ENCODE measurements at places on chromosomes 11 and 22.

DNA sequence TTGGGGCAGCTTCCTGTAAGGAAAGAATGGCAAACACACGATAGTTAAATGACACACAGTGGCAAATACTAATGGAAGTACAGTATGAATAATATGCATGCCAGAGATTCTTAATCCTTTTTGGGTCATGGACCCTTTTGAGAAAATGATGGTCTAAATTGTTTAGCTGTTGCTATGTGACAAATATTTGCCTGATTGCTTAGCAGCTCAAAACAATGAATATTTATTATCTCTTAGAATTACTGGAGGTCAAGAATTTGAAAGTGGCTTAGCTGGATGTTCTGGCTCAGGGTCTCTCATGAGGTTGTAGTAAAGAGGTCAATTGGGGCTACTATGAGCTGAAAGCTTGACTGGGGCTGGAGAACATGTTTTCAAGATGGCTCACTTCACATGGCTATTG, 69.7 kb downstream of the FANCF start:
- DNase-seq, result no peak

DNA sequence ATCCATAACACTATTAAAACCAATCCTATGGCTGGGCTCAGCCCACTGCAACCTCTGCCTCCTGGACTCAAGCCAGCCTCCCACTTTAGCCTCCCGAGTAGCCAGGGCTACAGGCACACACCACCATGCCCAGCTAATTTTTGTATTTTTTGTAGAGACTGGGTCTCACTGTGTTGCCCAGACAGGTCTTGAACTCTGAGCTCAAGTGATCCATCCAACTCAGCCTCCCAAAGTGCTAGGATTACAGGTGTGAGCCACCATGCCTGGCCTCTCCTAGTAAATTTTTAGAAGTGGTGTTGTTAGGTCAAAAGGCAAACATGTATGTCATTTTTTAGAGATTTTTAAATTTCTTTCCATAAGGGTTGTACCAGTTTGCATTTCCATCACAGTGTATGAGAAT, 14.2 kb downstream of the F2 start:
- DNase-seq, result no peak

- DNase-seq, result no peak
These were observed 42.0 kb downstream of the ALX4 start for GRCh38 chr11:44267750-44268613.

DNA sequence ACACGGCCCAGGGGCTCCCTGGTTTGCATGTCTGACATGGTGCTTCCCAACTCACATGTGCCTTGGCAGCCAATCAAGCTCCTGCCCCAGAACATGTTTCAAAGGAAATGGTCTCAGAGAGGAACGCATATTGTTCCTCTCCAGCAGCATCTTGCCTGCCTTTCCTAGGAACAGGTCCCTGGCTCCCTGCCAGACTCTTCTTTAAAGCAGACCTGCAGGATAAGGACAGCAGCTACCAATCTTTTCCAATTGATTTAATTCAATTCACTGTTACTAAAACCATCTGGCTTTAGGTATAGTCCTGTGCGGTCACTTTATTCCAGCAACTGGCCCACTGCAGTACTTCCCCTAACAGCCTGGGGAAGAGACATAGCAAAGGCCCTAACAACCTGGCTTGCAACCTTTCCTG, 79.9 kb downstream of the AMBRA1 start:
- DNase-seq, result no peak

DNA sequence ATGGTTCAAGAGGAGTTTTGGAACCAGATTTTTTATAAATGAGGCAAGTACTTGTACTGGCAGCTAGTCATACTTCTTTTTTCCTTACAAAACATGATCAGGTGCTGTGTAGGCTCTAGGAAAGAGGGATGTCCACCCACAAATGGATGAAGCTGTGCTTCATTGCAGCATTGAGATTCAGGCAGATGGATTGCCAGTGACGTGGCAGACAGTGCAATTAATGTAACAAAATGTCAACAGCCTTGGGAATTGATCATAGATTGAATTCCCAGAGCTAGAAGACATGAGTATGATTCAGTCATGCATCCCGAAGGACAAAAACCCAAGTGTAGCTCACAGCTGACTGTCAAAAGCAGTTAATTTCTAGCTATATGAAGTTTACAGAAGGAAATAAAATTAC, 99.2 kb upstream of the RASSF10 start:
- DNase-seq, result no peak

GRCh38 chr11:26028393-26028911, 303.5 kb upstream of the ANO3 start:
- DNase-seq, result no peak

GRCh38 chr11:7486098-7486780, 933 bp downstream of the OLFML1 start:
- DNase-seq, result no peak

DNA sequence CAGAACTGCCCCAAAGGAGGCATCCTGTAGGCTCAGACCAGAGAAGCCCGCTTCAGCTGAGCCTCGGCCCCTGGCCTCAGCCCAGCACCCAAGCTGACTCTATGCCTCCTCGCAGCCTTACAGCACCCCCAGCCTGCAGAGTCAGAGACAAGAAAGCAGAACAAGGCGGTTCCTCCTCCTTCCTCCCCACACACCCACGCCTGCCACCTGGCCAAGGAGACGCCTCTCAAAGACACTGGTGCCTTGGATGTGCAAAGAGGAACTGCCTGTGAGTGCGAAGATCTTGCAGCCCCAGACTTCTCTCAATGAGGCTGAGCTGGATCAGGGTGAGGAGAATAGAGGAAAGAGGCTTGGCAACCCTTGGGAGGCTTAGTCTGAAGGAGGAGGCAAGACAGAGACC, 60.2 kb downstream of the PDE2A start:
- DNase-seq, result peak; percentile 86

GRCh38 chr11:117825538-117826189, 1.1 kb upstream of the FXYD2 start:
- DNase-seq, result no peak

DNA sequence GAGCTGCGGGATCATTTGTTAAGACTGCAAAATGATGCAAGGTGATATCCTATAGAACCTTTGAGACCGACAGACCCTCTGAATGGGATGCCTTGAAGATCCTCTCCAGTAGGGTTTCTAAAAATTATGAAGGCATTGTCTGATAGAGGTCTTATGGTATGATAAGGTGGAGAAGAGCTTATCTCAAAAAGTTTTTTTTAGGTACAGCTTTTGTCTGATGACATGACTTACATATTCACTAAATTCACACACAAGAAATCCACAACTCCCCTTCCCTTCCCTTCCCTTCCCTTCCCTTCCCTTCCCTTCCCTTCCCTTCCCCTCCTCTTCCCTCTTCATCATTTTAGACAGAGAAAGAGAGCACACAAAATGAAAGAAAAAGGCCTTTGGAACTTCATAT, 118.4 kb upstream of the CTSC start:
- no peak for DNase-seq

DNA sequence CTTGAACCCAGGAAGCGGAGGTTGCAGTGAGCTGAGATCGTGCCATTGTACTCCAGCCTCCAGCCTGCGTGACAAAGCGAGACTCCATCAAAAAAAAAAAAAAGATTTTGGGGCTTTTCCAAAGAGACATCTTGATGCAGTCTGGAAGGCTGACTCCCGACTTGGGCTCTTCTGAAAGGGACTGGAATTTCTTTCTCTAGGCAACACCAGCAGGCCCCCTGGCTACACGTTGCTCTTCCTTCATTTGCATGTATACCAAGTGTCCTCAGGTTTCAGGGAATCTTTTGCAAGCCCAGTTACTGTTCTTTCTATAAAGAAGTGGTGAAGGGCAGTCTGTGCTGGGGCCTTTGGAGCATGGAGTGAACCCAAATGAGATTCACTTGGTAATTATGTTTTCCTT, 211.0 kb downstream of the GRIK4 start:
- no peak for DNase-seq

- DNase-seq, result no peak
These were observed 95.5 kb downstream of the SIK3 start for GRCh38 chr11:117002639-117003299.

- no peak for DNase-seq
These were observed 17.3 kb downstream of the APOL2 start for GRCh38 chr22:36221799-36222751.

DNA sequence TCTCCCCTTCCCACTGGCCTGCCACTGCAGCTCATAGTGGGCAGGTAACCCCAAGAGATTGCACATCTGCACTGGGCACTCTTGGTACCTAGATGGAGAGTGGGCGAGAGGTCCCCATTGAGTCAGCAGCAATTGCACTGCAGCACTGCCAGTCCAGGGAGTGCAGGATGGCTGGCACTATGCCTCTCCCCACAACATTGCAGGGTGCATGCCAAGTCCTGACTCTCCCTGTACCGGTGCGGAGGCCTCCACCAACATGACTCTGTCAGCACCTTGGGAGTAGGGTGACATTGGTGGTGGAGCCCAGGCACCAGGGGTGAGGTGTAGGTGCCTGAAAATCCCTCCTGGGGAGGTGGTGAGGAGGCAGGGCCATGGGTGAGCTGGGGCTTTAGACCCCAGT, 82.2 kb downstream of the TRAF6 start:
- no peak for DNase-seq

DNA sequence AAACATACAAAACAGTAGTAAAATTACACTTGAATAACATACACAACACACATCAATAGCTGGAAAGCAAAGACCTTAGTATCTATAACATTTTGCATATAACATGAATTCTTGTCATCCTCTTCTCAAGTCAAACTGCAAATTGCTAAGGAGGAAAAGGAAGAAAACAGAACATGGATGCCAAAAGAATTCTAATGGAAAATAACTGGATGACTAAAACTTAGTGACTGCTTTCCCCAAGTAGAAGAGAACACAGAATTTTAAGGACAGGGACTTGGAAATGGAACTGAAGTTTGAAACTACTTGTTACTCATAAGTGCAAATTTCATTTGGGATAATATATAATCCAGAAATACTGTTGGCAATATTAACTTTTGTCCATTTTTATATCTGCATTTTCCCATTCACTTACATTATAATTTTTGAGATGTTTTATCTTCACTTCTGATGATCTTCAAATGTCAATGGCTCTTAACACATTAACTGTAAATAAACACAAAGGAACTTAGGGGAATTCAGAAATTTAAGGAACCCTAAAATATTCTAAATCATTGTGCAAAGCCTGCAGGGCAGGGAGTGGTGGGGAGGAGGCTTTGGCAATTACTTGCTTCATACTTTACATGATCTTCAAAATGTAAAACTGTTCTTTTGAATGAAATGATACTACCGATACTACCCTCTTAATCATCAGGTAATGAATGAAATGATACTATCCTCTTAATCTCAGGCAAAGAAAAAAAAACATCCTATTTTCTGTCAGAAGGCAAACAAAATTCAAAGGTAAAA, 9.9 kb downstream of the MTMR2 start:
- no peak for DNase-seq

- no peak for DNase-seq
These were observed 24.7 kb downstream of the IGLL5 start for GRCh38 chr22:22912135-22912987.

- no peak for DNase-seq
These were observed 784 bp downstream of the SULT4A1 start for GRCh38 chr22:43861529-43861928.

GRCh38 chr22:20604776-20605221, 97.4 kb downstream of the MED15 start:
- DNase-seq, result no peak

DNA sequence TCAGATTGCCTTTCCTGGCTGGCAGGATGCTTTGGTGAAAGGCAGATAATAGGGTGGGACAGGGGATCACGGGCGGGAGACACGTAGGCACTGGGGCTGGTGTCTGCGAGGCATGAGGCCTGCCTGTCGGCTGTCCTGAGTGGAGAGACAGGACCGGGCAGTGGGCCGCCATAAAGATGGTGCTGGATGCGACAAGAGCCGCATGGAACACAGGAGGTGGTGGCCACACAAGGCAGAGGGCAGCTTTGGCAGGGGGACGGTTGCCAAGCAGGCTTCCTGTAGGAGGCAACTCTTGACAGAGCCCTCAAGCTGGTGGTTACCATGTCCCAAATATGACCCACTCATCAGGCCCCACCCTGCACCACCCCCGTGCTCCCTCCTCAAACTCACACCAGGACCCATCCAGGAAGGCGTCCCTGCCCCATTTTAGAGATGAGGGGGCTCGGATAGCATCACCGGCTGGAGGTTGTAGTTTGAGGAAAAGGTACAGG, 4.9 kb upstream of the PPARA start:
- DNase-seq, result no peak

DNA sequence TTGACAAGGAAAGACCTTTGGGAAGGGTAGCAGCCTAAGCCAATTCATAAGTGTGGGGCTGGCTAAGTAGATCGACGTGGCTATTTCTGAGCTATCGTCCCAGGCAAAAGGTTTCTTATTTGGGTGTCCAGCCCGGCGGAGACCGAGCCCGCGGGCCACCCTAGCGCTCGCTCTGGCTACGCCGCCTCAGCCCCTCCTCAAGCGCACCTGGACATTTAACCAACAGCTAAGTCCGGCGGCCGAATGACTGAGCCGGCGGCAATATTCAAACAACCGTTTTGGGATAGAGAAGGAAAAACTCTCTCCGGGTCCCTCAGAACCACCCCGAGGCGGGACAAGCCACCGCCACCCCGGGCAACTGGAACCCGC, 457 bp downstream of the RNF141 start:
- no peak for DNase-seq

GRCh38 chr11:46417711-46418110, 26.1 kb upstream of the CHRM4 start:
- no peak for DNase-seq

Measured in GM12892 (cell line).